ENCODE measurements at places on chromosomes 13 and 19. TPM values are rescaled to one million over a fixed set of nuclear protein-coding genes. Genes with fewer than 3 reads are reported as not detected.

Gene GIPC3
- total RNA-seq, result 0.20 TPM

Gene MISP3
- 0.89 TPM for total RNA-seq

Gene ZNF667
- total RNA-seq, result 10.6 TPM

Gene IFNL1
- not detected for total RNA-seq

Gene RAB3A
- total RNA-seq, result 3.0 TPM

Gene PPM1N
- total RNA-seq, result 1.7 TPM

Gene FDX2
- 7.1 TPM for total RNA-seq

Gene FLT3LG
- total RNA-seq, result 1.3 TPM

Gene JOSD2
- 8.1 TPM for total RNA-seq

Gene ADAMTSL5
- total RNA-seq, result 3.1 TPM

Gene ZNF317
- 14.0 TPM for total RNA-seq

Gene TPRX2
- total RNA-seq, result not detected

Gene LIM2
- total RNA-seq, result not detected

Gene ZNRF4
- not detected for total RNA-seq

Gene CNMD
- total RNA-seq, result 0.49 TPM

Gene LILRB1
- 0.49 TPM for total RNA-seq

Gene FREM2
- 14.6 TPM for total RNA-seq

Gene IRS2
- total RNA-seq, result 11.5 TPM

Gene ATP4A
- total RNA-seq, result not detected

Gene FXYD1
- 17.4 TPM for total RNA-seq

Gene DNAJB1
- 64.9 TPM for total RNA-seq

Gene PRRG2
- 2.8 TPM for total RNA-seq

Gene DIAPH3
- total RNA-seq, result 7.1 TPM

Gene LILRA1
- not detected for total RNA-seq

Gene MYPOP
- 1.1 TPM for total RNA-seq

Gene FCAR
- 8.4 TPM for total RNA-seq

Gene ZNF444
- total RNA-seq, result 9.2 TPM

Gene NLRP9
- not detected for total RNA-seq

Gene IGFL1
- 0.69 TPM for total RNA-seq

Gene AMER2
- total RNA-seq, result 0.49 TPM

Gene FLT1
- total RNA-seq, result 22.3 TPM

Gene PEAK3
- 0.20 TPM for total RNA-seq
